SK-N-MC (cell line): ENCODE measurements at places on chromosomes 7 and 10.

GRCh38 chr7:143248761-143249354 lies 14.4 kb upstream of the GSTK1 start:
- DNase-seq: no peak

GRCh38 chr10:118041316-118041715 lies 5.4 kb downstream of the RAB11FIP2 start:
- no peak for DNase-seq

GRCh38 chr7:149495785-149496641 lies 1.6 kb downstream of the ZNF746 start:
- no peak for DNase-seq

- no peak for DNase-seq
These were observed 38.4 kb upstream of the ABCB4 start for GRCh38 chr7:87513735-87514335.

DNA sequence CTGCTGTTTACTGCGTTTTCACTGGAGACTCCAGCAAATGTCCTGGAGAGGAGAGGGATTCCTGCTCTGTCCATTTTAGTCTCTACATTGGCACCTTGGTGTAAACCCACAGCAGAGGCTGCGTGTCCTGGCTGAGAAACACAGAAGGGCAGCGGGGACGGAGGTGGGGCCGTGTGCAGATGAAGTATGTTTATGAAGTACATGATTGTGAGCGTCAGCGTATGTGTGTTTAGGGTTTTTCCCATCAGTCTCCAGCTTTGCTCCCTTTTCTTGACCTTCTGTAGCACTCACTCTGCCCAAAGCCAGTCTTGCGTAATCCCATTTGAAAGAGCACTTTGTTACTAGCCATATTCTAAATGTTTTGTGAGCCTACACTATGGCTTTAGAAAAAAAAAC lies 750.7 kb upstream of the SORCS1 start:
- no peak for DNase-seq

- DNase-seq: no peak
These were observed 121.8 kb downstream of the SGMS1 start for GRCh38 chr10:50501924-50502452.

GRCh38 chr7:102169651-102170392 lies 116.8 kb upstream of the SH2B2 start:
- DNase-seq: no peak

DNA sequence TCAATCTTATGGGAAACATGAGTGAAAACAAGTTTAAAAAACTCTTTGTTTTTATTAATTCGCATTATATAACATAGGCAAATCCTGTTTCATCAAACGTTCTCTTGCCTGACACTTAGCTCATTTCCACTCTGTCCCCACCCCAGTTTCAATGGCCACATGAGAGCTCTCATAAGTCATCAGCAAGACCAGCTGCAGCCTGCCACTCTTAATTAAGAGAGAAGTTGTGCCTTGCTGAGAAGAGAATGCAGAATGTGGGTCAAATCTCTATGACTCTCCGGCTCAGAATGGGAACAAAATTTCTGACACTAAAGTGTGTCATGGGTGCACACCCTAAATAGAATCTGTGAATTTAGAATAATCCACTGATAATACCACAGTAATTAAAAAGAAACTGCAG lies 39.6 kb downstream of the ASAH2 start:
- DNase-seq: no peak

DNA sequence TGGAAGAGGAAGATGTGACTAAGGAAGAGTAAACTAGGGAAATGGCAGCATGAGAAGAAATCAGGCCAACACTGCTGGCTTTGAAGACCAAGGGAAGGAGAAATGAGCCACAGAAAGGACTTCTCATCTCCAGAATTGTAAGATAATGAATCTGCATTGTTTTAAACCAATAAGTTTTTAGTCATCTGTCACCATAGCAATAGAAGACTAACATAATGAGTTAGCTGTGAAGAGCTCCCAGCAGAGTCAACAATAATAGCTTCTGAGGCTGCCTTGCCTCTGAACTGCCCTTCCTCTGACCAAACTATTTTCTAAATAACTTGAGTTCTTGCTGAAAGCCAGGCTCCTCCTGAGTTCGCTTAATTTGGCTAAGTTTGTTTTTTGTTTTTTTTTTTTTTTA lies 103.6 kb downstream of the CACNA2D1 start:
- no peak for DNase-seq

- no peak for DNase-seq
These were observed 128.8 kb downstream of the PPP1R17 start for GRCh38 chr7:31815796-31816195.

DNA sequence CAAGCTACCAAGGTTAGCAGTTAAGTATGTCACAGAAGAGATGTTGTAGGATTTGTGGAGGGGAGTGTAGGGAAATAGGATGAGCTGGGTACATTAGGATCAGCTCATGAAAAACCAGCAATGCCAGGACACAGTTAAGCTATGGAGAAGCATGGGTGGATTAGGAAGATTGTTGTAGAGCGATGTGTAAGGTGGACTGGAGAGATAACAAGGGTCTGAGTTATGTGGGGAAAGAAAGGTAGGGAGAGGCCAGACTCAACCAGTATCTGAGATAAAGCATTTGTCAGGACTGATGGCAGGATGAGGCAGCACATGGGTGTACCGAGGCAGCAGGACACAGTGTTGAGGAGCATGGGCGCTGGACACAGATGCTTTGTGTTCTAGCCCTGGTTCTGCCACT lies 85.4 kb upstream of the PRR15 start:
- no peak for DNase-seq

DNA sequence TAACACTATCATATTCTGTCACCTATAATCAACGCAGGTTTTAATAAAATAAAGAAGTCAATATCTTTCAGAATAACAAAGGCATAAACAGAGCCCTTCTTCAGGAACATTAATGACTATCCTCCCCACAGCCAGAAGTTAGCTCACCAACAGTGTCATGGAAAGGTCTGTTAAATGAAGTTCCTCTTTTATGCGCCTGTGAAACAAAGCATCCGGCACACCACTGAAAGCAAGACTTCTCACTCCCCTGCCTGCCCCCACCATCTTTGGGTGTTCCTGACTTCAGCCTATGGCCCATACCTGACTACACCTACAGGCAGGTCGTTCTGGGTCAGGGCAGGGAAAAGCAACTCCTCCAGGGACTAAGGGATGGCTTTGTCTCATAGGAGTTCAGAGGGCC lies 205.4 kb downstream of the FANK1 start:
- DNase-seq: no peak

GRCh38 chr10:131865223-131865917 lies 35.4 kb upstream of the PPP2R2D start:
- DNase-seq: no peak

DNA sequence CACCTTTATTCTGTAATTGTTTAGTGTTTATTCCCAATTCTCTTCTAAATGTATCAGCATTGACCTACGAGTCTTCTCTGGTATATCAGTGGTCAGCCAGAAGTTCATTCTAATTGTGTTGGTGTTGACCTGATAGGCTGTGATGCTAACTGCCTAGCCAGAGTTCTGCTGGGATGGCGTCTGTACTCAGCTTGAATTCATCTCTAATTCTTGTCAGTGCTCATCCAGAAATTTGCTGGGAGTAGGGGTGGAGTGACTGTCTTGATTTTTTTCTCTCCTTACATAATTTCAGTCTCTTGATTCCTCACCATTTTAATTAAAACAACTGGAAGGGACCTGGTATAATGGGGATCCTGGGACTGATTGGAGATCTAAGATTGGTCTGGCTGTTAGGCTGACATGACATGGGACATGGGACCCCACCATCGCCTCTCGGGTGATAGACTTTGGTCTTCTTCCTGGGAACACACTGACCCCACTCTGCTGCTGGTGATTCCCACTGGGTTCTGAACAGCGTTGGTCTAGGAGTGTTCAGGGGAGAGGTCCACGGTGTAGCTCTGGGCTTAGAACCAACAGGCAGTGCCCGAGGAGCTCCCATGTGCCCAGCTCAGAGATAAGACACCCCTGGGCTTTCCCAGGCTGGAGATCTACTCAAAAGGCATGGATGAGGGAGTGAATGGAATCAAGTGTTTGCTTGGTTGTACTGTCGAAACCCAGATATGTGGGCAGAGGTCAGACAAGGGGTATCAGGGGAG lies 3.8 kb downstream of the NEURL1 start:
- no peak for DNase-seq

GRCh38 chr7:22445140-22445743 lies 54.7 kb downstream of the STEAP1B start:
- DNase-seq: no peak

- no peak for DNase-seq
These were observed at the start of gene TRIM24 for GRCh38 chr7:138460176-138460648. TRIM24 (plus strand) TSS chr7:138460259; CDS start chr7:138460549, 290 bp downstream.
